ENCODE measurements at places on chromosomes 4 and X.

GRCh38 chr4:132333724-132334047 lies 815.4 kb upstream of the PCDH10 start:
- DNase-seq: no peak

GRCh38 chr4:163493643-163494359 lies 689 bp upstream of the TMA16 start:
- no peak for DNase-seq

DNA sequence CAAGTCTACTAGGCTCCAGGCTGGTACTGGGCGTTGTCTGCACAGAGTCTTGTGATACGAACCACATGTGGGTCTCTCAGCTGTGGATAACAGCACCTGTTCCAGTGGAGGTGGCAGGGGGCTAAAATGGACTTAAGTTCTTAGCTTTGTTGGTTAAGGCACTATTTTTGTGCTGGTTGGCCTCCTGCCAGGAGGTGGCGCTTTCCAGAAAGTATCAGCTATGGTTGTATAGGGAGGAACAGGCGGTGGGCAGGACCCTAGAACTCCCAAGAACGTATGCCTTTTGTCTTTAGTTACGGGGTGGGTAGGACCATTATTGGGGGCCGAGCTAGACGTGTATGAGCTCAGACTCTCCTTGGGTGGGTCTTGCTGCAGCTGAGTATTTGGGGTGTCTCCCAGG lies 1138.4 kb downstream of the PCDH19 start:
- DNase-seq: peak; percentile 15

DNA sequence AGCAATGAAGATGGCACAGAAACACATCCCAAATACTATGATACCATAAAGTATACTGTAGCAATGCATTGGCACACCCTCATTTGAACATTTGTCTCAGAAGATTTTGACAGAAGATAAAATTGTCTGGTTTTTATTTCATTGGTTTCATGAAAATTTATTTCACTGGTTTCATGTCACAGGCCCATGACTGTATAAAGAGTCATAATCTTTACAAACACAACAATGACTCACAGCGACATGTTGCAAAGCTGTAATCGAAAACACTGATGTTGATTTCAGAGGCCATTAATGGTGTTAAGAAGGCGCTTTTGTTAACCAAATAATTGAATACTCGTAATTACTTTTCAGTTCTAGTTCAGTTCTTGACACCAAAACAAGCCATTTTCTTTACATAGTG lies 8.1 kb upstream of the DTHD1 start:
- no peak for DNase-seq
